ENCODE measurements at places on chromosomes 3 and 15. TPM values are rescaled to one million over a fixed set of nuclear protein-coding genes. Genes with fewer than 3 reads are reported as not detected.
A peak's percentile ranks its signal among the peaks of the same experiment; 100 is the strongest.

GRCh38 chr15:99681990-99682389 lies 51.2 kb downstream of the LYSMD4 start:
- DNase-seq, result no peak

- DNase-seq, result no peak
Measured at GRCh38 chr3:53191836-53192480, 30.9 kb downstream of the PRKCD start.

BBX gene
- total RNA-seq, result 13.0 TPM

- DNase-seq, result no peak
Measured at GRCh38 chr15:31517711-31518110, 191.1 kb downstream of the KLF13 start.

DNA sequence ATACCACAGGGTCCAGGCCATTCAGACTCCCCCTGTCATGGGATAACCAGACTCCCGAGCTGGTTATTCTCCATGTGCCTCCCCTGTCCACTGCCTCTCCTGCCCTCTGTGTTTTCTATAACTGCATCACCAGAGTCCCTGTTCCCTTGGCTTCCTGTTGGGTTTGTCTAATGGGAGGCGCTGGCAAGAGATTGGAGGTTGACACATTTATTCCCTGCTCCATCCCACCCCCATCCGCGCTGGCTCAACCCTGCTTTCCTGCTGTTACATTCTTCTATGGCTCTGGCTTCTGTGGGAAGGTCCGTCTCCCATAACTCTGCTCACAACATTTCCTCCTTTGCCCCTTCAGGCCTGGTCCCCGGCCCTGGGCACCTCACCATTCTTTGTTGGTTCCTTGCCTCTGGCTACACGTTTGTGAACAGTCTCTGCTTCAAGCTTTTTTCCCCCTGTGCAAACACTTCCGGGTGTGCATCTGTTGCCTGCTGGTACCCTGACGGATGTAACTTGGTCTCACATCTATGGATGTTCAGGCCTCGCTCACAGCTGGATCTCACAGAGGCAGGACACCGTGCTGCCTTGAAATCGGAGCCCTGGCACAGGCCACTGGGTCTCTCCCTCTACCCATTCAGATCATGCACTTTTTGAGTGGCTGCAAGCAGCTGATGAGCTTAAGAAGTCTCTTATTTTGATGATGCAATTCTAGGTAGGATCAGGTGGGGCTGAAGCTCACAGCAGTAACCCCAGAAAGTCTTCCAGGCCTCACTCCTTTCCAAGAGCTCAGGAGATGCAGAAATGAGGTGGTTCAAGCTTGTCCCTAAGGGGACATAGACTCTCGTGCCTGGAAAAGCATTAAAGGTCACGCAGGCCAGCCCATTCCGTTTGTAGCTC lies 68.6 kb upstream of the ATP13A3 start:
- no peak for DNase-seq

DNA sequence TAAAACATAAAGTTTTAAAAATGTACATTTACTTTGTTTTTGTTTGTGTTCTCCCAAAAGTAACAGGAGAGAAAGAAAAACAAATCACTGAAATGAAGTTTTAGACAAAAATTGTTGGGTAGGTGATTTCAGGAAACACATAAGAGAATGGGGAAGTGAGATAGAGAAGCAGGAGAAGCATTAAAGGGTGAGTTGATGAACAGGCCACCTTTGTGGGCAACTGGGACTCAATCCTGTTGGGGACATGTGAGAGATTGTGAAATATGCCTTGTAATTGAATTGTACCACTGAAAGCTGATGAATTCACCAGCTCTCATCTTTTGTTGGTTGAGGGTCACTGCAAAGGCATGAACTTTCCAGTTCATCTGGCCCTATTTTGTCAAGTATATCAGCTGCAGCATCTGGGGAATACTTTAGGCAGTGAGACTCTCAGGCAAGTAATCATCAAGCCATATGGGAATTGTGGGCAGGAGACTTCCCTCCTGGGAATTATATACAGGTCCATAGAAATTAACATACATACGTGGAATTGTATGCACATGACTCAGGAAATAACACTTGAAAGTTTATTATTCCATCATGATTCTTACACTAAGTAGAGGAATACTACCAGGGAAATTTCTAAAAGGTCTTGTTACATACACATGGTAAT lies 181.0 kb downstream of the ZBBX start:
- no peak for DNase-seq

DNA sequence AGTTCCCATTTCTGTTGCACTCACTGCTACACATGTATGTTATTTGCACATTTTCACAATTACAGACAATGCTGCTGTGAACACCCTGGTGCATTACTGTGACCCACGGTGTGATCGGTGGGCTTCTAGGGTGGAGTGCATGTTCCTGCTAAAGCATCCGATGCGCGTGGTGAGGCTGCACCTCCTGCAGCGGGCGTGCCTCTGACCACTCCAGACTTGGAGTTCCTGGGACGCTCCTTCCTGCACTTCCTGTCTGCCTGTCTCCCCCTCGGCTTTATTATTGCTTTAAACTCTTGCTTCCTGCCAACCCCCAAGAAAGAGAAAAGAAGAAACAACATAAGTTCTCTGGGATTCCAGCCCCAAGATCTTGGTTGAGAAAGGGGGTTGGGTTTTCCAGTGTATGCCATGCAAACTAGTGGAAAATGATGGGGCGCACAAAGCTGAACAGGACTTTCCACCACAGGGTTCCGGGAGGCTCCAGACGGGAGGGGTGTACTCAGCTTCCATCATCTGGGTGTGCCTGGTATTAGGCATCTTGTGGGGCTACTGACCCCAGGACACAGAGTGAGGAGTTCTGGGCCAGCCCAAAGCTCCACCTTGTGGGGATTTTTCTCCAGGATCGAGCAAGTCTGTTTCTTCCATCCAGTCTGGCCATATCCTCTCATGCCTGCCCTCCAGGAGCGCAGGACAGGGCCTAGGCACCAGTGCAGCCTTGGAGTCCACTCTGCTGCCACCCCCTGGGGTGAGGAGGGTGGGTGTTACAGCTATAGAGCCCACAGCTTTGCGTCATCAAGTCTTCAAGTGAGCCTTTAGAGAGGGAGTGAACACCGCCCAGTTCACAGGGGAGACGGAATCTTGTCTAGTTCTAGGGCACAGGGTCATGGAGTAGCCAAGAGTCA lies 11.2 kb downstream of the RPL32 start:
- no peak for DNase-seq

MYH15 gene
- 0.03 TPM for total RNA-seq

DNA sequence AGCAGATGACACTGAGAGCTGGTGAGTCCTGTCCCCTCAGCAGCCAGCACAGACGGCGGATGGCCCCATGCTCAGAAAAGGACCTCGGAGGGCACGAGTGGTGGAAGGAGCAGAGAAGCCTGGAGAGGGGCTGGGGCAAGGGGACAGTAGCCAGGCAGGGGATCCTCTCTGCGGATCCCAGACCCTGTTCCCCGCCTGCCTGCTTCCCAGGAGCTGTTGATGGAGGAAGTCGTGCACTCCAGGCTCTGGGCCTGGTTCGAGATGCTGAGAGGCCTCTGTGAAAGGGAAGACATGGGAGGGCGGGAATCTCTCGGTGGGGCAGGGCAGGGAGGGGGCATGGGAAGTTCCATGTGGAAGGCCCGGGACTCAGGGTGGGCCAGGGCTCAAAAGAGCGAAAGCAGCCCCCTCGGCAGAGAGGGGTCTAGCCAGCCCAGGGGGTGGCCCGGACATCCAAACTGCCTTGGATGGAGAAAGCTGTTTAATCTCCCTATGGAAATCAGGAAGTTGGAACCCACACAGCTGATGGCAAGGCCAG lies 47.9 kb upstream of the MAGEF1 start:
- no peak for DNase-seq

DNA sequence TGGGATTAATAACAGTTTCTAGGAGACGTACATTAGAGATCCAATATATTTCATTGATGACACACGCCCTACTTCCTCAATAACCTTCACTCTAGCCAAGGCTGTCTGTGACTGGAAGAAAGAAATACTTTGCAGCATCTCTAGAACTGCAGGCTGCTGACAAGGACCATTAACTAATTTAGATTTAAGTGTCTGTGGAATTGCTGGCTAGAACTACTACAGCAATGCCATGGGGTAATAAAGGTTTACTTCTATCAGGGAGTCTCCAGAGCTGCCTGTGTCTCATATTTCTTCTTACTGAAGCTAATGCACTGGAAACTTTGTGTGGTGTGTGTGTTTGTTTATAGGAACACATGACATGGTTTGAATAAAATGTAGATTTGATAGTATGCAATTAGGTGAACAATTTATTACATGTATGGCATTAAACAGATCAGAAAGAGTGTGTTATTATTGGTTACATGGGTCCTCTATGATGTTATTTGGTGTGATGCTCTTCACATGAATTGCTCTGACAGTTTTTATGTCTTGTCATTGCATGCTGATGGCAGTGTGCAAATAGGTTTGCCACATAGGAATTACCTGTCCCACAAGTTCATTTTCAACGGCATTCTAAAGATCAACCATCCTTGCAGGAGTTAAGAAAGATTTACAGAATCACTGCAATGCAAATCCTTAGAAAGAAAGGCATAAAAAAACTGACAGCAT lies 916.2 kb upstream of the CADM2 start:
- no peak for DNase-seq

- no peak for DNase-seq
Measured at GRCh38 chr3:127405010-127405598, 117.3 kb upstream of the PRR20G start.

GRCh38 chr3:172709774-172710663 lies 848 bp downstream of the NCEH1 start:
- peak; percentile 47 for DNase-seq

DNA sequence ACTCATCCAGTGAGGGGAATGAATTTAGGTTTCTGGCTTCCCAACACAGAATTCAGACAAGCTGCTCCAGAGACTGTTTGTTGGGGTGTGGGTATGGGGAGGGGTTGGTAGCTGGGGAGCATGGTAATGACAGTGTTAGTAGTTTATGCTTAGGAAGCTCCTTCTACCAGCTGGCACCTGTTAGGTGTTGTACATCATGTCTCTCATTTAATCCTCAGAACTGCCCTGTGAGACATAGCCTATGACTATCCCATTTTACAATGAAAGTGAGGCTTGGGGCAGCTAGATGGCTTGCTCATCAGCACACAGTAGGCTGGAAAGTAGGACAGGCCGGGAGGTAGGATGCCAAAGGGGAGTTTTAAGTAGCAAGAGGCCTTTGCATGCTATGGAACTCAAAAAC lies 2.5 kb downstream of the EIF4E3 start:
- no peak for DNase-seq

DNA sequence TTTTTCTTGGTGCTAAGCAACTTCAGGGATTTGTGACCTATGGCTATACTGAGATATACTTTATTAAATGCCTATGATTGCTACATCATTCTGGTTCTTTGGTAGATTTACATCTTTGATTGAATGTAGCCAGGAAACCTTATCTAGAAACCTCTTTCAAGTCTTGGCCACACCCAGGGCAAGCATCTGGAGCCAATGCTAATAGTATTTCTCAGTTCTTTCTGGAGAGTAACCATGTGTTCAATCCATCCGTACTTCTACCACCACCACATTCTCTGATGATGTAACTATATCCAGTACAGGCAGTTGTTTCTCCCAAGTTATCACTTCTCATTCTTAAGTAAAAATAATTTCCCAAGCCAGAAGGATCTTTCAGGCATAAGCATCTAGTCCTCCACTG lies 69.0 kb downstream of the NME9 start:
- no peak for DNase-seq

- peak; percentile 58 for DNase-seq
Measured at GRCh38 chr15:48963524-48964113, at the start of gene SHC4. SHC4 (minus strand) TSS chr15:48963919; CDS start chr15:48963015, 904 bp downstream.

- no peak for DNase-seq
Measured at GRCh38 chr3:119885746-119886530, 104.0 kb downstream of the NR1I2 start.

DNA sequence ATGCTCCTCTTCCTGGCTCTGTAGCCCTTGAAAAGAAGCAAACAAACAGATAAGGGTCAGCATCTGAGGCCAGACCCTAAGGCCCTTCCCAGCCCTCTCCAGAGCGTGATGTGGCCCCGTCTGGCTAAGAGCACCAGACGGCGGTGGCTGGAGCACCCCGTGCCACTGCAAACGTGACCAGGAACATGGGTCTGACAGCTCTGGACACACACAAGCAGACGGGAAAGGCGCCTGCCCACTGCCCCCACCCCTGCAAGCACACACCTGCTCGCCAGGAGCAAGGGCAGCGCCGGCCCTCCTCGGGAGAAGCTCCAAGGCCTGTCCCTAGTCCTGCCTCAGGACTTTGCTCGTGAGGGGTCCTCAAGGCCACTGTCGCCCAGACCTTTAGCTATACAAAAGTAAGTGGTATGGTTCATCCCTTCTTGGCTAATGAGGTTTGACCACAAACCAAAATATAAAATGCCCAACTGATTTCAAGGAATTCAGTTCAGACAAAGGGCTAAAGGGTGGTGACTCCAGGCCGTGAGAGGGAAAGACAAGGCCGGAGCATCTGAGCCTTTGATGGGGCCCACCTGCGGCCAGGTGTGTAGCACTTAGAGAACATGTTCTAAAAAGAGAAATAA lies 90.4 kb downstream of the XXYLT1 start:
- DNase-seq, result no peak

PTX3 gene
- total RNA-seq, result 0.23 TPM

CHRNA5 gene
- total RNA-seq, result 0.35 TPM

DNA sequence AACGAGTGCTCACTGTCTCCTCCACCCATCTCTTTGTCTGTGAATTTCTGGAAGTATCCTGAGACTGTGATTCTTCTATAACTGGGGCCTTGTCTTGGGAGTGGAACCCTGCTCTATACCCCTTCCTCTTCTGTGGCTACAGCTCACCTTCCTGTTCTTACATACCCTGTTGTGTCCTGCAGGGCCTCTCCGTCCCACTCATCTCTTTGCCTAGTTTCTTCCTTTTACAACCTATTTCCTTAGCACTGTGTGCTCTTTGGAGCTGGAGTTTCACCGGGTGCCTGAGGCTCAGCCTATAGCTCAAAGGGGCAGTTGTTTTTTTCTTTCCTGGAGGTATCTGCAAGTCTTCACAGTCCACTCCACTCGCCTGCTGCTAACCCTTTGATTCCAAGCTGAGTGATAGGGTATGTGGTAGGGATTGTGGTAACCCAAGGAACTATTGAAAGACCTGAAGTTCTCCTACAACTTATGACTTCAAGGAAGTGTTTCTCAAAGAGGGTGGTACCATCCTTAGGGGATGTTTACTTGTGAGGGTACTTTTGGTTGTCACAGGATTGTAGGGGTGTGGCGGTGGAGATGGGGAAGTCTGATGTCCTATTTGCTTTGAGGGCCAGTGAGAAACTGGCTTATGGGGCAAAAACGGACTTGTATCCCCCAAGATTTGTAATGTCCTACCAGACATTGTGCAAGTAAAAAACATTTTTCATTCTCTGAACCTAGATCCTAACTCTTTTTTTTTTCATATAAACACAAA lies 66.6 kb upstream of the ARL8B start:
- DNase-seq, result no peak

HIGD2B gene
- total RNA-seq, result not detected

- DNase-seq, result no peak
Measured at GRCh38 chr3:27454914-27455313, 29.3 kb downstream of the SLC4A7 start.

DNA sequence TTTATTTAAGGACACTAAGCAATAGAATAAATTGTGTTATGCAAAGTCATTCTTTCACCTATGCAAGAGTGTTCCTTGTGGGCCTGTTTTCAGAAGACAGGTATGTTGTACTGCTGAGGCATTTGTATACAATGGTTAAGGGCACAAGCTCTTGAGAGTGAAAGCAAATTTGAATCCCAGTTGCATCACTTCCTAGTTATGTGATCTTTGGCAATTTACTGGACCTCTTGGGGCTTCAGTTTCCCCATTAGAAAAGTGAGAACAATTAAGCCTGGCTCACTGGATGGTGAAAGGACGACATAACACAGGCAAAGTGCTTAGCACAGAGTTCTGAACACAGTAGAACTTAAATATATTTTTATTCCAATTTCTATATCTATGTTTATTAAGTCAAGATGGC lies 117.4 kb downstream of the EFHB start:
- DNase-seq, result no peak

GUCA1C gene
- not detected for total RNA-seq

SLC12A1 gene
- not detected for total RNA-seq
